ENCODE measurements at places on chromosomes 7 and 10.
A peak's percentile ranks its signal among the peaks of the same experiment; 100 is the strongest.

GRCh38 chr10:86970162-86970981, 2.1 kb downstream of the ADIRF start:
- no peak for ATAC-seq

DNA sequence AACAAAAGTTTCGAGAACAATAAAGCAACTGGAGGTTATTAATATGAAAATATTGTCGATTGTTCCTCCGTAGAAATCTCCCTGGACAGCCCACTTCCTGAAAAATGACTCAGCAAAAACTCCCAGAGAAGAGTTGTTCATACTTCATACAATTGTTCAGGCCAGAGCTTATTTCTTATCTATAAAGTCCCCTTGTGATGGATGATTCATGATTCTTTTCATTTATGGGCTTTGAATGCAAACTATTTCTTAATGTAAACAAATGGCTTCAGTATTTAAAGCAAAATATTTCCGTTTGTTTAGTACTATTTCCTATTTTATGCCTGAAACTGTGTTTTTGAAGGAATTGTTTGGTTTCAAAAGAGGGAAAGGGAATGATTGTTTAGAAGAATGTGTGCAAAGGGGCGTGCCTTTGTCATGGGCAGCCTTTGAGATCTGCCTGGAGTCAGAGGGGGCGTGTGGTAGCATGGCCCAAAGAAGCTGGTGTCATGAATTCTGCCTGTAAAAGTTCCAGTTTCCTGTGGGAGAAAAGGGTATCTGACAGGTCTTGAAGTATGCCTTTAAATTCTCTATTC, 26.2 kb upstream of the EXOC6 start:
- peak; percentile 74 for ATAC-seq

DNA sequence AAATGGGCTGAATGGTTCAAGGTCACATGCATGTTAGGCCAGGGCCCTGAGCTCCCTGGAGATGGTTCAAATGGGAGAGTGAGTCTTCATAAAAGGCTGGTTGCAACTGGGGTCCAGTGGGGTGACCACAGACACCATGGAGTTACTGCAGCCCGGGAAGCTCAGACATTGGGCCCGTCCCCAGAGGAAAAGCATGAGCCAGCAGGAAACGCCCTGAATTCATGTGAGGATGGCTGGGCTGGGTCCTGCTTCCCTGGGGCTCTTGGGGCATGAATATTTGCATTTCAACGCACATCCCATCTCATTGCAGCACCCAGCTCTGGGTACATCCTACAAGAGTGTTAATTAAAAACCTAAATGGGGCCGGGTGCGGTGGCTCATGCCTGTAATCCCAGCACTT, 549.0 kb downstream of the TCERG1L start:
- ATAC-seq, result no peak

DNA sequence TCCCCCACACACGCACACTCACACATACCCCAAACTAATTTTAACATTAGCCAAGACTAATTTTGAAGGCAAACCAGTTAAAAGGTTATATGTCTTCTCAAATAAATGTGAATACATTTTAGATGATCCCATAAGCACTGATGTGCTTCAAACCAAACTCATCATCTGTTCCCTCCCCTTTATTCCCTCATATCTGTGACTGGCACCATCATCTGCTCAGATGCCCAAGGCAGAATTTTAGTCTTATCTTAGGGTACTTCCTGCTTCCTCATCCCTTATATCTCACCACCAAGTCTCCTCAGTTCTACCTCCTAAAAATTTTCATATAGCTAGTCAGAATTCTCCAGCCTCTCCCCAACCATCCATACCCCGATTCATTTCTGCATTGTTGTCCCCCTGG, 80.4 kb downstream of the UPF2 start:
- no peak for ATAC-seq

GRCh38 chr7:47154791-47155190, 427.1 kb downstream of the TNS3 start:
- ATAC-seq, result no peak

- no peak for ATAC-seq
These were observed 1.9 kb downstream of the EZH2 start for GRCh38 chr7:148882192-148882591.

DNA sequence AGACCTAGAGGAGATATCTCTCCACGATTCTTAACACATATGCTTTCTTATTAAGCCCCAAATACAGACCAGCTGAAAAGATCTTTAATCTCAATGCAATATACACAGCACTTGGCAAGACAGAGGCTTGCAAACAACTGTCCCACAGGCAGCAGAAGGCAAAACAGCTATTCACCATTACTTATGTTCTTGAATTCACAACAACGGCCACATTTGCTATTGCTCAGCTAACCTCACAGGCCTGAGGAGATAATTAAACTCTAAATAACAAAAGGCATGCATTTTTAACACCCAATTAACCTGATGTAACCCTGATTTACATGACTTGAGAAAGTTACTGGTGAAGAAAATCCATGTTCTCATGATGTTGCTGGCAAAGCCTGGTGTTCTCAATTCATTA, 216.4 kb downstream of the CRPPA start:
- no peak for ATAC-seq
